GM12878 (cell line): ENCODE measurements at places on chromosomes 12 and 14. TPM values are rescaled to one million over a fixed set of nuclear protein-coding genes. Genes with fewer than 3 reads are reported as not detected.

ZNF605 gene
- polyA plus RNA-seq, result 1.6 and 2.6 TPM in 2 replicates

OR6C2 gene
- not detected in 2 replicates for polyA plus RNA-seq

RASSF9 gene
- polyA plus RNA-seq, result not detected in 2 replicates

- no peaks in the 10 kb centered on the region for H3K36me3 ChIP-seq
- no peak for DNase-seq
- H3K27me3 ChIP-seq, result no peaks in the 10 kb centered on the region
- no peak overlapping the region for H3K4me3 ChIP-seq
Observed at GRCh38 chr14:101017806-101018560, 114.5 kb upstream of the RTL1 start.

- no peak for DNase-seq
- no peaks in the 10 kb centered on the region for H3K36me3 ChIP-seq
- no peak overlapping the region for H3K4me3 ChIP-seq
- H3K4me1 ChIP-seq, result no peaks in the 10 kb centered on the region
Observed at GRCh38 chr14:104363891-104364760, 215.4 kb upstream of the C14orf180 start.

DNA sequence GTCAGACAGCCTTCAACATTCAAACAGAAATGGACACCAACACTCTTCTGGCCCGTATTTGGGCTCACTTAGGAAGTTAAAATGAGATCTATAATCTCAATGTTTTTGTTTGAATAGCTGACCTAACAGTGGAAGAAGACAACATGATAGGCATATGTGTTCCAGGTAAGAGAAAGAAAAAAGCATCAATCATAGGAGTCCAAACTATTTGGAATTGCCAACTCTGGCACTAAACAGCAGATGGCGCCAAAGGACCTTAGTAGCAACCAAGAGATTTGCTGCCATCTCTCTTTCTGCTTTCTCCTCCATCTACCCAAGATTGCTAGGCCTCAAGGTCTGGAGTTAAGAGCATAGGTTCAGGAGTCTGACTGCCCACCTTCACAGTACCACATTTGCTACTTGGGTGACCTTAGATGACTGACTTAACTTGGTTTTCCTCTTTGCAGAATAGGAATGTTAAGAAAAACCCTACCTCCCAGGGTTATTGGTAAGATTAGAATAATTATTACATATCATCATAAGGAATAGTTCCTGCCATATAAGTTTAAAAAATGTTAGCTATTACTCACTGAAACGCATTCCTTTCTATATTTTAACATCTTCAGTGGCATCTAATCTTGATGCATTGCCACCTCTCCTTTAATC is 30.2 kb downstream of the PEX5 start:
- no peaks in the 10 kb centered on the region for H3K27me3 ChIP-seq
- DNase-seq, result peak; percentile 19
- no peaks in the 10 kb centered on the region for H3K36me3 ChIP-seq
- H3K4me3 ChIP-seq, result no peak overlapping the region

- H3K4me3 ChIP-seq, result no peak overlapping the region
- no peaks in the 10 kb centered on the region for H3K36me3 ChIP-seq
- H3K27me3 ChIP-seq, result no peaks in the 10 kb centered on the region
- no peak for DNase-seq
Observed at GRCh38 chr14:75373133-75373532, 54.7 kb upstream of the JDP2 start.
